NCI-H1930 (cell line): ENCODE measurements at places on chromosomes 12 and 14.

- no peak for DNase-seq
These were observed 717 bp downstream of the PPHLN1 start for GRCh38 chr12:42326541-42327226.

- DNase-seq, result no peak
These were observed 122.5 kb upstream of the KRAS start for GRCh38 chr12:25372969-25373817.

- DNase-seq, result no peak
These were observed 29.1 kb downstream of the C14orf132 start for GRCh38 chr14:96067985-96068930.

DNA sequence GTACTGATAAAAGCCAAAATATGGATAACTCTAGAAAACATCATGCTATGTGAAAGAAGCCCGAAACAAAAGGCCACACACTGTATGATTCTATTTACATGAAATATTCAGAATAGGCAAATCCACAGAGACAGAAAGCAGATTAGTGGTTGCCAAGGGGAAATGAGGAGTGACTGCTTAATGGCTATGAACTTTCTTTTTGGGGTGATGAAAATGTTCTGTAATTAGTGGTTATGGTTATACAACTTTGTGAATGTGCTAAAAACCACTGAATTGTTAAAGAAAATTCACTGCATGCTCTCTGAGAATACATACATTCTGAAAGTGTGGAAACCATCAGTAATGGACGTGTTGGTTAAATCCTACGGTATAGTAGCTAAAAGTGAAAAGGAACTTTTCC lies 39.9 kb upstream of the STON2 start:
- DNase-seq, result no peak

GRCh38 chr14:102272392-102272791 lies 32.6 kb downstream of the MOK start:
- no peak for DNase-seq

- no peak for DNase-seq
These were observed 91.2 kb downstream of the SLC25A21 start for GRCh38 chr14:37081218-37081617.

DNA sequence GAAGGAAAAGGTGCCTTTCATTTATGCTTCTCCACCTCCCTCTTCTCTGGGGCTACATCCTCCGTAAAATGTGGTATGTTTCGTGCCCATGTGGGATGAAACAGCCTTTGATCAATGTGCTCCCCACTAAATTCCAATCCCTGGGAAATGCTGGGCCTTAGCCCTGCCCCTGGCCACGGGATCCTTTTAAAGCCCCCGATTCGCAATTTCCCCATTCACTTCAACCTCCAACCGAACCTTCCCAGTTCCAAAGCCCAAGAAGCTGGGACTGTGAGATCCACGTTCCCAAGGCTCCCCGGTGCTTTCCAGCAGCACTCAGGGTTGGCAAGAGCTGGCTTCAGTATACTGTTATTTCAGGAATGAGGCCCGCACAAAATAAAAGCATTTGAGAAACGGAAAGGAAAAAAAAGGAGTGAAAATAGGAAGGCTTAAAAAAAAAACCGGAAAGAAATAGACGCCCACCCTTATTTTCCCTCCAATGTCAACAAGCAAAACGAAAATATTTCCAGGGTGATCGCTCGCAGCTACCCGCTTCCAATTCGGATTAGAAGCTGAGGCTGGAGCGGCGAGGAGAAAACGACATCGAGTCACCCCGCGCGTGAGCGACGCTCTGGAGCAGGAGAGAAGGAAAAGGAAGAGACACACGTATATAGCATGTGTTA lies 1.3 kb upstream of the FOXG1 start:
- no peak for DNase-seq

GRCh38 chr12:39835517-39836489 lies 216.2 kb upstream of the ABCD2 start:
- no peak for DNase-seq

GRCh38 chr14:94650806-94651805 lies 38.9 kb downstream of the SERPINA3 start:
- no peak for DNase-seq

DNA sequence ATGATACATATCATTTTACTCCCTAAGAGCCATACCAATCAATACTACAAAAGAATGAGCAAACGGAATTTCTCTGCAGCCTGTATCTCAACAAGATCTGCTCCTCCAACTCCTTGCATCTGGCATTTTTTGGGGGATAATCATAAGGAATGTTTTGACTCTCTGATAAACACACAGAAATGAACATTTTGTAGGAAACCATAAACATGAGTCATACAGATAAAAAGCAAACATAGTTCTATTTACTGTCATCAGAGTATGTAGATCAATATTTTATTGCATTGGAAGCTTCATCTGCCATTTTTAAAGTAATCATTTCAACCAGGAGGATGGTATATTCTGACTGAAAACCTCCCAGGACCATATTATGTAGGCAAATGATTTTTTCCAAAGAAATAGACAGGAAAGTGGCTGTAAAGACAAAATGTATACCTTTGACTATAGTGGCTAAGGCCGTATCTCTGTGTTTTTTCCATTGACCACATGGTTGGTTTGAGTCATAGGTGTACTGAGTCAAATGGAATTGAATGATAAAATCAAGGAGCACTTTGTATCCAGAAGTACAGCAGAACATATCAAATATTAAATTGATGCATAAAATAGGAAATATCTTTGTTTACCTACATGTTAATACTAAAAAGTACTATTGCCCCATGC lies 32.4 kb upstream of the CD69 start:
- no peak for DNase-seq

DNA sequence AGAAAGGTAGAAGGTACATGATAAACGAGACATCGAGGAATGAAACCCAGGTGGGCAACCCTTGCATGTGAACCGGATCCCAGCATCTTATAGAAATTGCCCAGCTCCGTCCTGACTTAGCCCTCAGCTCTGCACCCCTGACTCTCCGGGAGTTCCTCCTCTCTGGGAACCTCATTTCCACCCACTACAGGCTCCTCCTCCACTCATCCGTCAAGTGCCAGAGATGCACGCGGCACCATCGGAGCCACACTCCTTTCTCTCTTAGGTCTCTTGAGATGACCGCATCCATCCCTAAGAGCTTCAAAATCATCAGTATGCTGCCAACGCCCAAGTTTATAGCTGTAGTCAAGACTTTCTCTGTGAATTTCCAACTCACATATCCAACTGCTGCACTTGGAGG lies 84.7 kb downstream of the TTC7B start:
- no peak for DNase-seq

DNA sequence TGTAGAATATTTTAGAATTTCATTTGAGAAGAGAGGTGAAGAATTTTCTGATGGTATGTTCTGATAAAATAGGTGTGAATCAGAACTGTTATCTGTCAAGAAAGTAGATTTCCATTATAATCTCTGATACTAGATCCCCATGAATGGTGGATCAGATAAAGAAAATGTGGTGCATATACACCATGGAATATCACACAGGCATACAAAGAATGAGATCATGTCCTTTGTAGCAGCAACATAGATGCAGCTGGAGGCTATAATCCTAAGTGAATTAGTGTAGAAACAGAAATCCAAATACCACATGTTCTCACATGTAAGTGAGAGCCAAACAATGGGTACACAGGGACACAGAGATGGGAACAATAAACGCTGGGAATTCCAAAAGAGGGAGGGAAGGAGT lies 372.0 kb upstream of the ATP2B1 start:
- DNase-seq, result no peak

GRCh38 chr14:90235179-90235976 lies 21.0 kb upstream of the PSMC1 start:
- DNase-seq, result peak; percentile 41

- no peak for DNase-seq
These were observed 39.1 kb upstream of the CCDC63 start for GRCh38 chr12:110807640-110808039.

DNA sequence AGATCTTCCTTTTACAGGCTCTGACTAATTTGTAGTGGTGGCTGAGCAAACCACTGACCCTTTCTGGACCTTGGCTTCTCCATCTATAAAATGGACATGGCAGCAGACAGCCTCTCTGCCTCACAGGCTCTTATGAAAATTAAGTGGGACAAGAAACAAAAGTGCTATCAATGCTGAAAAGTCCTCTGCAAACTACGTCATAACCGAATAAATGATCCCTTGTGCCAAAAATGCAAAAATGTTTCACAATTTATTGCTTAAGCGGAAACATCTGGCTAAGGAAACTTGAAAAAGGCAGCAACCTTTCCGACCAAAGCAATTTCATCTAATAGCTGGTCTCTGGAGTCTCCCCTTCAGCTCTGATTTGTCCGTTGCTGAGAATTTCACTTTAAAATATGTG lies 108.5 kb upstream of the PLXNC1 start:
- no peak for DNase-seq

DNA sequence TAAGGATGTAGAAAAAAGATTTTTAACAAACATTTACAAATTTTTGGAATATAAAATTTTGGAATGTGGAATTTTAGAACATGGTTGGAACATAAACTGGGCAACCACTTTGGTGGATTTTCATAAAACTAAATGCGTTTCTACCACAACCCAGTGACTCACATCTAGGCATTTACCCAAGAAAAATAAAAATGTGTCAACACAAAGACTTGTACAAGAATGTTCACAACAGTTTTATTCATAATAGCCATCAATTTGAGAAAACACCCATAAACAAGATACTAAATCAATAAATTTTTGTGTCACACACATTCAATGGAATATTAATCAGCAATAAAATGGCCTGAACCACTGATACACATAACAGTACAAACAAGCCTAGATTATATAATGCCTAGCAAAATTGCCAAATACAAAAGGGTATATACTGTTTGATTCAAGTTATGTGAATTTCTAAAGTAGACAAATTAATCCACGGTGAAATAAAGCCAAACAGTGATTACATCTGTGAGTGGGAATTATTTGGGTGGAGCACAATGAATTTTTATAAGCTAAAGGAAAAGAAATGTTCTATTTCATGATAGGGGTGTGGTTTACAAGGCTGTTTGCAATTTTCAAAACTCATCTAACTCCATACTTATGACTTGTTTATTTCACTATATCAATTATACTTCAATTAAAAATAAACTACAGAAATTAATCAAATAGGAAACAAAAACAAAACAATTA lies 415.2 kb upstream of the OR4E1 start:
- no peak for DNase-seq

- no peak for DNase-seq
These were observed 108.1 kb upstream of the HIF1A start for GRCh38 chr14:61587081-61587713.

- no peak for DNase-seq
These were observed 10.8 kb upstream of the SLC4A8 start for GRCh38 chr12:51413791-51414190.

DNA sequence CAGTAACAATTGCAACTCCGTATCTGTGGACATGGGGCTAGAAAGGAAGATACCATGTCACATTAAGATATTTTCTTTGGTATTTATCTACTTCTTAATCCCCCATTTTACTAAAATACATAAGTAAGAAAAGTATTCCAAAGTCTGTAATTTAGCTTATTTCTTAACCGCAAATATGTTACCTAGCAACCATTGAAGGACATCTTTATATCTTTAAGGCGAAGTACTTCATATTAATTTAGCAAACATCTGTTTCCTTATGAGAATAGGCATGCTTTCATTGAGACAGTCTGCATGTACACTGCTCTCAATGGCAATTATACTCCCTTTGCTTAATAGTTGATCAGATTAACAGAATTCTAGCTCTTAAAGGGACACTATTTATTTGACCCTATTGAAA lies 88.8 kb downstream of the NAV3 start:
- DNase-seq, result no peak

- peak; percentile 85 for DNase-seq
These were observed at the start of gene CSRP2 for GRCh38 chr12:76878899-76879709. CSRP2 (minus strand) TSS chr12:76879019; CDS start chr12:76866260, 12,759 bp downstream.

DNA sequence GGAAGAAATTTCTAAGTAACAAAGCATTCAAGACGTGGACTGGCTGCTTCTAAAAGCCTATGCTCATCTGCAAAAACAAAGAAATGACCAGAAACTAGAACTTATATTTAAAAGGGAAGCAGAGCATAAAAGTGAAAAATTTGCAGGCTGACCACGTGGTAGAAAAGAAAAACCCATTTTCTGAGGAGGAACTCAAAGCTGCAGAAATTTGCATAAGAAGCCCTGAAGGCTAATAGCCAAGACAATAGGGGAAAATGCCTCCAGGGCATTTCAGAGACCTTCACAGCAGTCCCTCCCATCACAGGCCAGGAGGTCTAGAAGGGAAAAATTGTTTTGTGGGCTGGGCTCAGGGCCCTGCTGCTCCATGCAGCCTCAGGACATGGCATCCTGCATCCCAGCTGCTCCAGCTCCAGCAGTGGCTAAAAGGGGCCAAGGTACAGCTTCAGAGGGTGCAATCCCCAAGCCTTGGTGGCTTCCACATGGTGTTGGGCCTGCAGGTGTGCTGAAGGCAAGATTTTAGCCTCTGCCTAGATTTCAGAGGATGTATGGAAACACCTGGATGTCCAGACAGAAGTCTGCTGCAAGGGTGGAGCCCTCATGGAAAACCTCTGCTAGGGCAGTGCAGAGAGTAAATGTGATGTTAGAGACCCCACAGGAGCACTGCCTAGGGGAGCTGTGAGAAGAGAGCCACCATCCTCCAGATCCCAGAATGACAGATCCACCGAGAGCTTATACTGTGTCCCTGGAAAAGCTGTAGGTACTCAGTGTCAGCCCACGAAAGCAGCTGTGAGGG lies 55.5 kb downstream of the CHGA start:
- DNase-seq, result no peak

DNA sequence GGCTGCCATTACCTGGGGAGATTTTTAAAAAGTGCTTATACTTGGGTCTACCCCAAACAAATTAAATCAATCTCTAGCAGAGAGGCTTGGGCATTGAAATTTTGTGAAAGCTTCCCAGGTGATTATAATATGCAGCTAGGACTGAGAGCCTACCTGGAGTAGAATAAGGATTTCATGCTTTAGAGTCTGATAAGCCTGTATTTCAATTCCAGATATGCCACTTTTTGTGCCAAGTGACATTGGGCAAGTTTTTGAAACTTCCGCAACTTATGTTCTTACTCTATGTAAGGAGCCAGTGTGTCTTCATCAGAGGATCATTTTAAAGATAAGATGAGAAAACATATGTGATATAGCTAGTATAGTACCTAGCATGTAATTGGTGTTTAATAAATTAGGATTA lies 159.8 kb upstream of the LRIG3 start:
- no peak for DNase-seq
